T-helper 17 cell (primary cell): ENCODE measurements at places on chromosomes 16 and 17.

- DNase-seq, result no peak
These were observed 579 bp upstream of the LRRC59 start for GRCh38 chr17:50397919-50398285.

- no peak for DNase-seq
These were observed 22.2 kb downstream of the CACNA1G start for GRCh38 chr17:50582741-50583140.

GRCh38 chr17:74868251-74868907, 4.4 kb downstream of the FDXR start:
- no peak for DNase-seq

DNA sequence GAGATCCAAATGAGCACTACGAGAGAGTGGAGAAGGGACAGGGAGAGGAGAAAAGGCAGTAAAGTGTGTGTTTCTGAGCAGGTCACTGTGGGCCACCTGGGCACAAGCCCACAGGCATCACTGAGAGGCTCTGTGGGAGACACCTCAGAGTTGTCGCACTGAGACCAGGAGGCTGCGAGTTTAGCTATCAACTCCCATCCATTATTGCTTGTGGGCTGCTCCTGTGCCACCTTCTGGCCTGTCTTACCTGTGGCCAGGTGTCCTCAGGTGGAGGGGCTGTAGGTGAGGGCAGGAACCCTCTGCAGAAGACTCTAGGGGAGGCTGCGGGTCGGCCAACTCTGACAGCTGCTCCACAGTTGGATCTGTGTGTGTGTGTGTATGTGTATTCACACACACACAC, 2.5 kb upstream of the PRR29 start:
- no peak for DNase-seq

DNA sequence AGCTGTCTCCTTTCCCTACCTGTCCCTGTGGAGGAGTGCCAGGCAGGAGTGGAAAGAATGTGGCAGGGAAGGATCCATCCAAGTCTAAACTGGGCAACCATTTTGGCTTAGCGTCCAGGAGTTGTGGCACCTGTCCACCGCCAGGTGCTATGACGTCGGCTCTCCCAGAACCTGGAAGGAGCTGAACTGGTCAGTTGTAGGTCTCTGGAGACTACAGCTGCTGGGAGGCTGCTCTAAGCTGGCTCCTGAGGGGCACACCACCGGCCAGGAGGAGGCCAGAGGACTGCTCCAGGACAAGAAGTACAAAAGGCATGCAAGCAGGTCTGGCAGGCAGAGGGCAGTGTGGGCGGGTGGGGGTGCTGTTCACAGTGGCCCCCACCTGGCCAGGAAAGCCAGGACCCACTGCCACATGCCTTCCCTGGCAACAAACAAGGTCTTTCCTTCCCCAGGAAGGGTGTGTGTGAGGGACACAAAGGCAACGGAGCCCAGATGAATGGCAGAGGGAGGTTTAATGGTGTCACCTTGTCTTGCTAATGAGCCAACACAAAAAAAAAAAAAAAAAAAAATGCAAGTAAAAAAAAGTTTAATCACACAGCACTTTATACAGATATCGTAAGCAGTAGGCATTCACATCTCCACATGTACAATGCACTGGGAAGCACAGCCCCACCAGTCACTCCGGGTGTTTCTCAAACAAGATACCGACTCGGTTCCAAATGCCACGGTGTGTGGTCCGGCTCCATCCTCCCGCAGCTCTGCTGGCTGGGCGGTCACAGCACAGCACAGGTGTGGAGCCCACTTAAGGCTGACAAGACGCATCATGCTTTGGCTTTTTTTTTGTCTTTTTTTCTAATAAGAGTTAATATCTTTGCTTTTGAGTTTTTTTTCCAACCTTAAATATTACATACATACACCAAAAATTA, 4.8 kb downstream of the SPHK1 start:
- no peak for DNase-seq

DNA sequence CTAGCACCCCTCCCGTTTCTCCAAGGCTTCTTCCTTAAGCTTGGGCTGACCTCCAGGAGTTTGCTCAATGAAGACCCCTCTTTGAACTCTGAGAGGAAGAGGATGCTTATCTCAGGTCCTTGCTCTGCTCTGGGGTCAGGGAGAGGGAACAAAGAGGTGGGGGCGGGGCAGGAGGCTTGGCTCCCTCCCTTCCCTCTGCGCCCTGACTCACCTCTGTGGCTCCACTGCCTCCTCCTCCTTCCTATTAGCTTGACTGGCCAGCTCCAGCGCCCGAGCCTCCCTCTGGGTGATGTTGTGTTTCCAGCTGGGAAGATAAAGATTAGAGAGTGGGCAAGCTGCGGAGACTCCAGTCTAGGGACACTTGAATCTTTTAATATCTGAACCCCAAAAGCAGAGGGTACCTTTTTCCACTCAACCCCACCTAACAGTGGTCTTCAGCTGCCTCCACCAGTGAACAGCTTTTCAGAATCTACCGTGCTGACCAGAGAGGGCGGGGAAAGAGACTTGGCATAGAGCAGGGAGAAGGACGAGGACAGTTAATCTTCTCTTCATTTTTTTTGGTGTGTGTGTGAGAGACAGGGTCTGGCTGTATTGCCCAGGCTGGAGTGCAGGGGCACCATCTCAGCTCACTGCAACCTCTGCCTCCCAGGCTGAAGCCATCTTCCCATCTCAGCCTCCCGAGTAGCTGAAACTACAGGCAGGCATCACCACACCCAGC, 6.7 kb downstream of the GIP start:
- DNase-seq, result no peak

DNA sequence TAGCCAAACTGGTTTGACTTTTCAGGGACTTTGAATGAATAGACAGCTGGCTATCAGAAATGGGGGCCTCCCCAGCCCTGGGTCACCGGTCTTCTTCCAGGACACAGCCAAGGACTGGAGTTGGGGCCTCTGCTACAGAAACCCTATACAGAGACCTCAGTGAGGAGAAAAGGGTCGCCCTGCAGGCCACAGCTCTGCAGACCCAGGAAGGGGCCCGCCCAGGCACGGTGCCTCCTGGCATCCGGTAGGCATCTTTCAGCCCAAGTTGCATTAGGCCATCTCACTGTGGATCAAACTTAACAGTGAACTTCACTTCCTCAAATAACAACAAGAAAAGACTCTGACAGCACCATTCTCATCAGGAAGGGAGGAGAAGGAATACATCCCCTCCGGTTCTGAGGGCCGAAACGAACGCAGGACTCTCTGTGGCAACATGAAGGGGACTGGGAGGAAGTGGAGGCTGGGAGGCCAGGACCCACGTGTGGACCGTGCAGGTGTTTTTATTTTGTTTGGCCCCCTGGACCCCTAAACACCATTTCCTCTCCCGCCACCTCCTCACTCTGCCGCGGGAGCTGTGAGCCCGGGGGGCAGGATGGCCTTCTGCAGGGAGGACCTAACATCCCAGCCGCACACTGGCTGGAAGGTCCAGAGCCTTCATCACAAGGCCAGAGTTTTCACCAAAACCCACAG, 7.2 kb downstream of the SLC38A10 start:
- no peak for DNase-seq

GRCh38 chr16:69852815-69853214, 90.7 kb downstream of the WWP2 start:
- DNase-seq, result no peak

DNA sequence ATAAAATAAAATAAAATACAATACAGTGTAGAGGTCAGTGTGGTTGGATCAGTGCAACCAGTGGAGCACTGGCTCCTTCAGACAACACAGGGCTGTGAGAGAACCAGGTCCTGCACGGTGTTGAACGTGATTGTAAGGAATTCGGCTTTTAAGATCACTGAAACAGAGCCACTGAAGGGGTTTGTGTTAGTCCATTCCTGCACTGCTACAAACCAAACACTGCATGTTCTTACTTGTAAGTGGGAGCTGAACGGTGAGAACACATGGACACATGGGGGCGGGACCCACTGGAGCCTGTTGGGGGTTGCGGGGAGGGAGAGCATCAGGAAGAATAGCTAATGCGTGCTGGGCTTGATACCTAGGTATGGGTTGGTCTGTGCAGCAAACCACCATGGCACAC, 193.2 kb upstream of the AXIN2 start:
- no peak for DNase-seq

GRCh38 chr17:51617986-51618385, 357.6 kb downstream of the UTP18 start:
- no peak for DNase-seq

DNA sequence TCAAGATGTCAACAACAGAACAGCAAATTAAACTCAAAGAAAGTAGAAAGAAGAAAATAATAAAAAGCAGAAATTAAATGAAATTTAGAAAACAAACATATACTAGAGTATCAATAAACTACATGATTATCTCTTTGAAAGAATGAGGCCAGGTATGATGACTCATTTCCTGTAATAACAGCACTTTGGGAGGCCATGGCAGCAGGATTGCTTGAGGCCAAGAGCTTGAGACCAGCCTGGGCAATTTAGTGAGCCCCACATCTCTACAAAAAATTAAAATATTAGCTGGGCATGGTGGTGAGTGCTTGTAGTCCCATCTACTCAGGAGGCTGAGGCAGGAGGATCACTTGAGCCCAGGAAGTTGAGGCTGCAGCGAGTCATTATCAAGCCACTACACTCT, 232.5 kb downstream of the RAB11FIP4 start:
- DNase-seq, result no peak

GRCh38 chr17:7574176-7574953, 5.1 kb upstream of the CD68 start:
- no peak for DNase-seq

GRCh38 chr16:49665482-49666230, 190.3 kb downstream of the ZNF423 start:
- no peak for DNase-seq

DNA sequence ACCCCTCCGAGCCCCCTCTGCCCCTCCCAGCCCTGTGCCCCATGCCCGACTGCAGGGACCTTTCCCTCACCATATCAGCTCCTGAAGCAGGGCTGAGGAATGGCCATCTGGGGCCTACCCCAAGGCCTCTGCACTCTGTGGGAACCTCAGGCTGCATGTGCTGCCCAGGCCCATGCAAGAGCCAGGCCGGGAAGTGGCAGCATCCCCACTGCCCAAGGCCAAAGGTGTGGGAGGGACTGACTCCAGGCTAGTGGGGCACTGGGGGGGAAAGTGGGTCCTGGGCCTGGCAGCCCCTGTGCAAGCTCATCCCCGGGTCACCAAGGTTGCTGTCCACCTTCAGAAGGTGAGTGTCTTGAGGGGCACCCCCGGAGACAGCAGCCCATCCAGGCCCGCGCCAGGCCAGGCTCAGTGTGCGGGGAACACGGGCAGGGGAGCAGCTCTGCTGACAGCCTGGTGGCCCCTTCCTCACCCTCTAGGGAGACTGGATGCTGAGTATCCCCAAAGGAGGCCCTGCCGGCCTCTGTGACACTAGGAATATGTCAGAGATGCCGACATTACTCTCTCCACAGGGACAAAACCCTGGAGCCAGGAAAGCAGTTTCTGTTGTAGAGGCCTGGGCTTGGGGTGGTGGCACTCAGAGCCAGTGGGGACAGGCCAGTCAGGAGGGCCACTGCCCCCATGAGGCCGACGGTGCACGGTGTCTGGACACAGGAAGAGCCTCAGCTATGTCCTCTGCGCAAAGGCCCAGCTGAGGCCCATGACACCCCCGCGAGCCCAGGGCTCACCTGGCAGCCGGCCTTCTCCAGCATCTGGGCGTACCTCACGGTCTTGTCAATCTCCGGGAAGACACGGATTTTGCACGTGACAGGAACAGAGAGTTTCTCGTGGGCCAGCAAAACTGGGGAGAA, 3.3 kb downstream of the DUS1L start:
- DNase-seq, result no peak

DNA sequence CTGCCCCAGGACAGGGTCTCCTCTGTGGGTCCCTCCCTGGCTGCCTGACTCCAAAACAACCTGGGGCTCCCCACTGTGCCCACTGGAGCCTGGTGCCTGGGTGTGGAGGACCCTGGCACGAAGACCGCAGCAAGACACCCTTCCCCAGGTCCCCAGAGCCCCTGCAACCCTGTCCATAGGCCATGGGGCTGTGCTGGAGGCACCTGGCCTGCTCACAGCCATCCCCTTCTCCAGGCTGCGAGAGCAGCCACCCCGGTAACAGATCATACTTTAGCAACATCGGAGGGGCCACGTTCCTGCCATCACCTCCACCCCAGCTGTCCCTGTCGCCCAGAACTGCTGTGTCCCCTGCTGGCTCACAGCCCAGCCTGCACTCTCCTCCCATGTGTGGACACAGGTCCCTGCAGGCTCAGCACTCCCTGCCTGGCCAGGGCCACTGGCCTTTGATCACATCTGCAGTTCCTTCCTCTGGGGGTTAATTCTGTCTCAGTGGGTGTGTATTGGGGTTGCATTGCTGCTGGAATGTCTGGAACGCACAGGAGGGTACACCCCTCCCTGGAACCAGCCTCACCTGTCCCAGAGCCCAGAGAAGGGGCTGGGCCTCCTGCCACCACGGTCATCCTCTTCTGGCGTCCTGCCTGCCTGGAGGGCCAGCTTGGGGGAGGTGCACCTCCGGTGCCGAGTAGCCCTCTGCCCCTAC, 12.2 kb downstream of the PPL start:
- DNase-seq, result no peak

- DNase-seq, result no peak
These were observed 80.6 kb upstream of the SALL1 start for GRCh38 chr16:51231702-51232101.

GRCh38 chr17:51640108-51640622, 379.8 kb downstream of the UTP18 start:
- DNase-seq, result no peak

DNA sequence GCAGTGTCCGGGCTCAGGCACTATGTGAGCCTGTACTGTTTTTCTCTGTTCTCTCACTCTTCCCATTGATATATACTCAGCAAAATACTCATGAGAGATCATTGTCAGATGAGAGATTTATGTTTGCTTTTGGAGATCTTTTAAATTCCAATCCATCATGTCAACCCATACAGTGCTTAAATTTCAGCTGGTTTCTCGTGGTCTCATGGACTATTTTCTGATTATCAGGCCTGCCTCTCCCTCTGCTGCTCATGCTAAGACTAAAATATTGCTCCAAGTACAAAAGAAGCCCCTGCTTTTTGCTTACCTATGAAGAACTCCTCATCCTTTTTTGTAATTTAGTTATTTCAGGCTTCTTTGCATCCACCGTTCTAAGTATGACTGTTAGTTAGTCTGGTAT, 547.2 kb downstream of the KCNJ2 start:
- no peak for DNase-seq

GRCh38 chr16:9469512-9469911, 378.1 kb downstream of the HAPSTR1 start:
- no peak for DNase-seq

DNA sequence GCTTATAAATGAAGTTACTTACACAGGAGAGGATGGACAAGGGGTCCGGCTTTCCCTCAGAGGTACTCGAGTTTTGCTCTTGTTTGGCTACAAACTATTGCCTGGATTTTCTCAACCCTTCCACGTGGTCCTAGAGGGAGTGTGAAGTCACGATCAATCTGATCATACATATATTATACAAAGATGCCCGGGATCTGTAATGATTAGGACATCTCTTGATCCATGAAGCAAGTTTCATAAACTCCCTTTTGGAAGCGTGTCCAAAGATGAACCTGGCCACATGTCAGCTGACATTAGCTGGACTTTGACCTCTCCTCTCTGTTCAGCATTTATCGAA, 2.3 kb upstream of the CDH11 start:
- DNase-seq, result no peak

- no peak for DNase-seq
These were observed 2.1 kb upstream of the GNA13 start for GRCh38 chr17:65058593-65058992.

GRCh38 chr17:7480089-7480384, 606 bp upstream of the ZBTB4 start:
- DNase-seq, result no peak

GRCh38 chr17:81954131-81955057, 6.6 kb downstream of the NOTUM start:
- no peak for DNase-seq
